ENCODE measurements at places on chromosomes 5 and 9. TPM values are rescaled to one million over a fixed set of nuclear protein-coding genes. Genes with fewer than 3 reads are reported as not detected.
A peak's percentile ranks its signal among the peaks of the same experiment; 100 is the strongest.

Gene MEF2C
- total RNA-seq, result 48.6 TPM

Gene C5orf58
- total RNA-seq, result 1.7 TPM

Gene ZMYND19
- 14.2 TPM for total RNA-seq

Gene EIF4E1B
- 5.3 TPM for total RNA-seq

Gene CAMK2A
- 5.8 TPM for total RNA-seq

Gene ANKH
- 27.0 TPM for total RNA-seq

Gene IRX4
- not detected for total RNA-seq

Gene PAIP1
- 91.5 TPM for total RNA-seq

Gene PCAT7
- 2.6 TPM for total RNA-seq

Gene ZNF354C
- 15.9 TPM for total RNA-seq

Gene MGAT4B
- total RNA-seq, result 43.3 TPM

Gene IL5
- 7.7 TPM for total RNA-seq

- DNase-seq, result no peak
Measured at GRCh38 chr9:75112789-75113188, 24.5 kb downstream of the OSTF1 start.

- peak; percentile 79 for DNase-seq
Measured at GRCh38 chr5:151742870-151743294, 15.5 kb downstream of the ATOX1 start.

- DNase-seq, result peak; percentile 88
Measured at GRCh38 chr9:127273326-127273725, 8.8 kb downstream of the GARNL3 start.

- no peak for DNase-seq
Measured at GRCh38 chr9:123346826-123347225, 9.2 kb upstream of the CRB2 start.

DNA sequence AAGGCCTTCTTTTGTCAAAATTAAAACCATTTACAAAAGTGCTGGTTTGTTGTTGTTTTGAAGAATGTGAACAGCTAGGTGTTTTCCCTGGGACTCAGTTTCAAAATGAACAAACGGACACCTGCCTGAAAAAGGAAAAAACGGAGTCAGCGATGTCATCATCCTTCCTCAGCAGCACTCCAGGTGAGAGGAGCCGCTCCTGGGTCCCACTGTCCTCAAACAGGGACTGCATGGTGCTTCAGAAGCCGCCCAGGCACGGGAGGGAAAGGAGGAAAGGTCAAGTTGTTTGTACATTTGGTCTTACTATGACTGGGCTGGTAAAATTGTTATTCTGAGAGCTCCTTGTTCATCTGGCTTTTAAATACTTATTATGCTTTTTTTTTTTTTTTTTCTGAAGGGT, 69.0 kb upstream of the ZSWIM6 start:
- no peak for DNase-seq

DNA sequence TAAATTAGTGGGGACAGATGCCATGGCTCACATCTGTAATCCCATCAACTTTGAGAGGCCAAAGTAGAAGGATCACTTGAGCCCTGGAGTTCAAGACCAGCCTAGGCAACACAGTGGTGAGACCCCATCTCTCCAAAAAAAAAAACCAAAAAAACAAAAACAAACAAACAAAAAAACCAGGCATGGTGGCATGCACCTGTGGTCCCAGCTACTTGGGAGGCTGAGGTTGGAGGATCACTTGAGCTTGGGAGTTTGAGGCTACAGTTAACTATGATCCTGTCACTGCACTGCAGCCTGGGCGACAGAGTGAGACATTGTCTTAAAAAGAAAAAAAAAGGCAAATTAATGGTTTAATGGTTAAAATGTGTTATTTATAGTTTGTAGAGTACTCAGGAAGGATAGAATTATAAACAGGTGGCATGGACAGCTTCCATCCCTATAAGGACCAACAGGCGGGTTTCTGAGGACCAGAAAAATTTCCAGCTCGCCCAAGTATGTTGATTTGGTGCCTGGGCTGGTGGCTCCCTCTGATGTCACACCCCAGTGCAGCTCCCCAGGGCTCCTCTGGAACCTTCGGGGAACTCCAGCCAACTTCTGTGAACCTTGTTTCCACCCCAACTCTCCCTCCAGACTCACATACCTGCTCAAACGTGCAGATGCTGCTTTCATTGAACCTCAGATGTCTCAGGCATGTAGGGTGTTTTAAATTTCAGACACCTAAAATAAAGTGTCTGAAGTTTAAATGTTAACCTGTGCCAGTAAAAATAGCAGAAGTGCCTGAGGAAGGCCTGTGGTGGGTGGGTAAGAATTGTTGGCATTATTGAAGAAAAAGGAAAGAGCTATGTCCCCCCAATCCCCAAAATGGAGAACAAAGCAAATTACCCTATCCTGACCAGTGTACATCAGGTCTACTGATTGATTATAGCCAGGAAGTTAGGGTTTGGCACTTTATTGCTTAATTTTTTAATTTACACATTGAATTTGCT, 69.0 kb downstream of the TRIO start:
- no peak for DNase-seq

DNA sequence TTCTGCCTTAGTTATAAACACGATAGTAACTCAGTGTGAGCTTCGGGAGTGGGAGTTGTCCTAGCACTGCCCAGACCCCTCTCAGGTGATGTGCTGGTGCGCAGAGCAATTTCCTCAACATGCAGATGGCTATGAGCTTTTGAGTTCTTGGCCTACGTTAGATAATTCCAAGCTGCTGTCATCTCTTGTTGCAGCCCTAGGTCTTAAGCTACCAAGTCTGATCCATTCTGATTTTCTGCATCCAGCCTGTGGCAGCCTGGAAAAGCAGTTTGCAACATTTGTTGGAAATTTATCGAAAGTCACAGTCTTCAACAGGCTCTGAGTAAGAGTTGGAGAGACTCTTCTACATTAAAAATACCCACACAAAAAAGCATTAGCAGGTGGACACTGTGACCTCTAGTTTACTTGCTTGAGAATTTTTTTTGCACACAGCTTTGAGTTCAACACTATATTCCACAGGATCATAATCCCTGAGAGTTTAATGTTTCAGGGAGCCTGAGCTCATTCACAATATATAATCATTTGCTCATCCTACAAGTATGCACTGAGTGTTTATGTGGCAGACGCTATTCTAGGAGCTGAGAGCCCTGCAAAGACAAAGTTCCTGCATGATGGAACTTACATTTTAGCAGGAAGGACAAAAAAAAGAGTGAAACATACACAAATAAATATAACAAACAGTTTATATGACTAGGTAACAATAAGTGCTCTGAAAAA, 91.6 kb downstream of the UBE2QL1 start:
- DNase-seq, result peak; percentile 80

DNA sequence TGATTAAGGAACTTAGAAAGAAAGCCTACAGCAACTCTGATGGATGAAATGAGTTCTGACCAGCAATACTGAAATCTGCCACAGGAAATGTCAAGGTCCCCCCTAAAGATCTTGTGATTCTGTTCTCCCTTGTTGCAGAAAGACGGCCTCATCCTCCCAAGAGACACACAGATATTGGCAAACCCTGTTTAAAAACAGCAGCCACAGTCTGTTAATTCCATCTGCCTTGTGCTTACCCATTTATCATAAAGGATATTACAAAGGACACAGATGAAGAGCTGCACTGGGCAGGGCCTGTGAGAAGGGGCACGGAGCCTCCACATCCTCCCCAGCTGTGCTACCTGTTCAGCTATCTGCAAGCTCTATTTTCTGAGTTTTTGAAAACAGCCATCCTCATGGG, 15.2 kb downstream of the RAPGEF1 start:
- DNase-seq, result no peak

DNA sequence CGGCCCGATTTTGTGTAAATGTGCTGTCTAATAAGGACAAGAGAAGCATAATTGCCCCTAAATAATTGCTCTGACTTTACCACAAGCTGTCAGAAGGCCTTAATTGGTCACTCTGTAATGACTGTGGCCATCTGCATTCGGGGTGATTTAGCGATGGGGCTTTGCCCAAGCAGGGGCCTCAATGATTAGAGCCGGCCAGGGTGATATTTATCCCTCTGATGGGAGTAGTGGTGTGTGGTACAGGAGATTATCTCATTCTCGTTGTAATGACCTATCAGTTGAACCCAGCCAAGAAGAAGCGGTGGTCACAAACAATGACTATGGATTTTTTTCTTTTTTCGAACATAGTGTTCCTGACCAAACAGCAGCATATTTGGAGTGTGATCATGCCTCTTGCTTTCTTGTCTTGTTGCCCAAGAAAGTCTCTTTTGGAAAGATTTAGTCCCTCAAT, 72.0 kb upstream of the SAP30L start:
- DNase-seq, result no peak

- DNase-seq, result no peak
Measured at GRCh38 chr5:6758236-6758635, 45.0 kb downstream of the TENT4A start.

- no peak for DNase-seq
Measured at GRCh38 chr5:14199902-14200301, 56.8 kb downstream of the TRIO start.

DNA sequence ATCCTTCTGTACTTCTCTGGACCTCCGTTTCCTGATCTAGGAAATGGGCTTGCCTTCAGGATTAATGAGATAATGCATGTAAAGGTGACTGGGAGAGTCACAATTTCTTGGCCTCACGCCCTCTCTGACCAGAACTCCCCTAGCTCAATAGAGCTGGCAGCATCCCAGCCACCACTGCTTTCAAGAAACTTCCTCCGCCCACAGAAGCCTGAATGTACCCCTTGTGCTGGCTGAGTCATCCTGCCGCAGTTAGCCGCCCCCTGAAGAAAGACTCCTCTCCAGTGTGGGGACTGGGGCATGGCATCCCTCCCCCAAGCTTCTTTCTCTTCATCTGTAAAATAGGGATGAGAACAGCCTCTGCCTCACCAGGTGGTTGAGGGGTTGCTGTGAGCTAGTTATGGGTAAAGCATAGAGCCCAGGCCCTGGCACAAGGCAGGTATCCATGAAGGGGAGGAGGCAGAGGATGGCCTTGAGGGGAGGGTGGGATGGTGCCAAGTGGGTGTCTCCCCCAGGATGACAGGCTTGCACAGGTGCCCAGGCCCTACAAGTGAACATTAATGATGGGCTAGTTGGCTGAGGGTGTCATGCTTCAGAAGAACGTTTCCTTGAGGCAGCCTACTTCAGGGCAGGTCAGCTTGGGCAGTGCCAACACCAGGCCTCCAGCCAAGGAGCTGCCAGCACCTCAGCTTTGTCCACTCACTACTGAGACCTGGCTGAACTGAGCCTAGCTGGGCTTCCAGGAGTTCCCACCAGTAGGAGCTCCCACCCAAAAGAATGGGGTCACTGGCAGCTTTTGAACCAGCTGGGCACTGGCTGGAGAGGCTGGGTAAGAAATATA, 3.4 kb downstream of the PDLIM4 start:
- DNase-seq, result peak; percentile 64

GRCh38 chr5:80688648-80689420, 34.1 kb upstream of the DHFR start:
- no peak for DNase-seq

- DNase-seq, result no peak
Measured at GRCh38 chr9:114240647-114241558, 82.0 kb upstream of the ORM1 start.

DNA sequence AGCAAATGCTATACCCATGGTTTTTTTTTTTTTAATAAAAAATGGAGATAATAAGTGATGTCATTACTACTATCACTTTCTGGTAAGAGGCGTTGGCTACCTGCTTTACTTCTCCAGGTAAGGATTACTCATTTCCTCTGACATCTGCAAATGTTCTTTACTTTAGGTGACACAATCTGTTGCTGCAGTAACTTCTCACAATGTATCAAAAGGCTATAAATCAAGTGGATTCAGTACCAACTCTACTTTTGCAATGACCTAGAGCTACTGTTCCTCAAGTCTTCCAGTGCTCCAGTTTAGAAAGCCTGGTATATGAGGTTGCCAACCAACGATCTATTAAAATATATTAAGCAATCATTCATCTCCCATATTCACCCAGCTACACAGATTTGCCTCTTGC, 129.1 kb downstream of the PLK2 start:
- DNase-seq, result no peak

GRCh38 chr9:113955076-113955752, 79.1 kb downstream of the ZNF618 start:
- peak; percentile 80 for DNase-seq

GRCh38 chr9:92140074-92140753, 25.0 kb upstream of the SPTLC1 start:
- peak; percentile 62 for DNase-seq

Measured in umbilical cord (tissue), 2 donors.